Cortex of kidney (tissue), 1 donor: ENCODE measurements at places on chromosomes 3 and 15.

DNA sequence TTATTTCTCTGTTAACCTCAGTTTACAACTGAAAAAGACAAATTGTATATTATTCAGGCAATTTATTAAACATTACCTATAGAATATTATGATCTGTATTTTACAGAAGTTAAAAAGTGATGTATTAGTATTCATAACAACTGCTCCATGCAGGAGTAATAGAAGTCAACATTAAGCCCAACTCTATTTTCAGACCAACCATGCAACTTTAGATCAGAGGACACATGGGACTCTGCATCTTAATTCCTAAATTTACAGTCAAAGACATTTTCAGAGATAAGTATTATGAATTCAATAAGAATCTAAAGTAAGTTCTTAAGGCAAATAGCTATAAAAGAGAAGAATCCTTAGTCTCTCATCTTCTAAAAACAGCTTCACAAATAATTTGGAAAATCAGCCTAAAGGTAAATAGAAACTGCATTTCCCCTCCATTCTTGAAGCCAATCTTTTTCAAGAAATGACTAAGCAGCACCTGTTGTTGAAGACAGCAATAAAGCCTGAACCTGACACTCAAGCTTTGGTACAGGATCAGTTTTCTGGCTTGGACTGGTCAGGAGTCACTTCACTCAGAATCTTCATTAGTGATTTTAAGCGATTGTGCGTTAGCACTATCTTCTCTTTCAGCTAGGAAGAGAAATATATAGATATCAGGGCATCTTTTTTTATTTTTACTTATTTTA is 23.0 kb downstream of the OIP5 start:
- DNase-seq = no peak

GRCh38 chr15:58169934-58170333 is 31.8 kb downstream of the AQP9 start:
- no peak for DNase-seq

DNA sequence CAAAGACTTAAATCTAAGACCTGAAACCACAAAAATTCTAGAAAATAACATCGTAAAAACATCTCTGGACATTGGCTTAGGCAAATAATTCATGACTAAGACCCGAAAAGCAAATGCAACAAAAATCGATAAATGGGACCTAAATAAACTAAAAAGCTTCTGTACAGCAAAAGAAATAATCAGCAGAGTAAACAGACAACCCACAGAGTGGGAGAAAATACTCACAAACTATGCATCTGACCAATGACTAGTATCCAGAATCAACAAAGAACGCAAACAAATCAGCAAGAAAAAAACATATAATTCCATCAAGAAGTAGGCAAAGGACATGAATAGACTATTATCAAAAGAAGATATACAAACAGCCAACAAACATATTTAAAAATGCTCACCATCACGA is 749.4 kb downstream of the PLOD2 start:
- DNase-seq = no peak

- DNase-seq = no peak
Observed at GRCh38 chr3:16190704-16191103, 16.2 kb downstream of the GALNT15 start.

GRCh38 chr3:178067721-178068120 is 468.5 kb upstream of the KCNMB2 start:
- DNase-seq = no peak

DNA sequence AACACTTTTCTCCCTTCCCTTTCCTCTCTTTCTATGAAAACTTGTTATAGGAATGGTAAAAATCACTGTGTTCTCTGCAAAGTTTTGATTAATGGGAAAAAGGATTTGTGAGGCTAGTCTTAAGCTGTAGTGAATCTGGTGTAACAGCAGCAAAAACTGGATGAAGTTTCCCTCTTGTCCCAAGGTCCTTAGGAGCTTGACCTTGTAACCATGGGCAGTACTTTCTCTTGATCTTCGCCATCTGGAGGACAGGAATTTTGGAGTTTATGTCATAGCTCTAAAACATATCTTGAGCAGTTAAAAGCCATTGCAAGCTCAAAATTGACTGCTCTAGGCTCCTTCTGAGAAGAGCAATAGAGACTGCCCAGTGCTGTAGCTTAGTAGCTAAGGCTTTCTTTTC is 56.5 kb upstream of the GPD1L start:
- no peak for DNase-seq

DNA sequence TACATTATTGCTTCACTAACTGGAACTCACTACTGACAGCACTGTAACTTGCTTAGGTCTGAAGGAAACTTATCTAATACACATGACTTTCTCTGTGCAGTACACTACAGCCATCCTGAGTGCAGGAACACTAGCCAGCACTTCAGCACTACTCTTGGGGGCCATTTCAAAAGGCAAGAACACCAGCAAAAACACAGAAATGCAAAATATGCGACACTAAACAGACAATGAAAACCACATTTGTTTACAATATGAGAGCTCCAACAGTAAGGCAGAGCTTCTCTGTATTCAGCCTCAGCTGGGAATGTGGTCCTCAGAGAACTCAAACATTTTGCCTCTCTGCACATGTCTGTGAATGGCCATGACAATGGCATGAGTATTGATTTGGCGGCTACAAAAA is 109.6 kb downstream of the ARRDC4 start:
- no peak for DNase-seq
